ENCODE measurements at places on chromosomes 16 and 17.

- DNase-seq: no peak
Observed at GRCh38 chr16:79162977-79163376, 437.6 kb downstream of the MAF start.

DNA sequence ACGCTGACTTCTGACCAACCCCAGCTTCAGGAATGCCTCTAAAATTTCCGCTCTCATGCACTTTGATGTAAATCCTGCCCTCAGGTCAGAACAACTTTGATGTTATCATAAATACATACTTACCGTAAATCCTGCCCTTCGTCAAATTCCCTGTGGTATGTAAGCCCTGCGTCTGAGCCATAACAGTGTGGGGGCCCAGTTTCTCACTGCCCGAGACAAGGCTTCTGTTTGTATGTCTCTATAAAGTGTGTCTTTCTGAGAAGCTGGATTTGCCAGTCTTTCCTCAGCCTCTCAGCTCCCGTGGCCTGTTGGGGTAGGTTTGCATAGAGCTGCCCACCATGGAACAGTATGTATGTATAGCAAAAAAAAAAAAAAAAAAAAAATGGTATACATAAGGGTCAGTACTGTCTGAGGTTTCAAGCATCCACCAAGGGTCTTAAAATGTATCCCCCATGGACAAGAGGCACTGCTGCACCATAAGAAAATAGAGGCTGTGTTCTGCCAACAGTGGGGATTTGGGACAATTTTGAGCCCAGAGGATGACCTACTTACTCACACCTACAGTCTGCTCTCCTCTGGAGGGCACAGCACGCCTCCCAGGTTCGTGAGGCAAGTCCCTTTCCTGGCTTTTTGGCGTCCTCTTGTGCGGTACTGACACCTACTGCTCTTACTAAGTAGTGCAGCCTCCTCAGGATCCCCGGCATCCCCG is 17.5 kb downstream of the PRMT7 start:
- peak; percentile 66 for DNase-seq

GRCh38 chr17:1074886-1075605 is 78.1 kb downstream of the TIMM22 start:
- no peak for DNase-seq

DNA sequence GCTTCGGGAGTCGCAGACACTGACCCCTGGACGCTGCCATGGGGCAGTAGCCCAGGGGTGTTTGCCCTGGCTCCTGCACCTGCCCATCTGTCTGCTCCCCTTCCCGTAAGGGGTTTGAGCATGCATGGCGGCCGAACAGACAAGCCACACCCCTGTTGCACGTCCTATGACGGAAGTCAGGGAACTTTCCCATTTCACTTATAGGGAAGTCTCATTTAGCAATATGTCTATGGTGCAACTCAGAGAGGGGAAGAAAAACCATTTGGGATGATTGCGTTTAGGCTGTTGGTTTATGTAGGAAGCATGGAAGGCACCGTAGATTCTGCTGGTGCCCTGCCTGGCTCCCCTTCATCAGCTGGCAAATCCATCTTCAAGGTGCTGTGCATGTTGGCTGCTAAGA is 112.5 kb downstream of the HAPSTR1 start:
- no peak for DNase-seq
